Stimulated activated CD8-positive, alpha-beta memory T cell treated with anti-CD3 and anti-CD28 coated beads, Interleukin-4, amount 100 ng/mL, for 24 hours (primary cell): ENCODE measurements at places on chromosomes 13 and 19.

- no peak for DNase-seq
These were observed 12.2 kb upstream of the RABAC1 start for GRCh38 chr19:41971363-41971762.

GRCh38 chr19:16594681-16595091, 22.5 kb upstream of the SLC35E1 start:
- no peak for DNase-seq

- no peak for DNase-seq
These were observed 13.4 kb downstream of the TBC1D4 start for GRCh38 chr13:75468602-75469001.

GRCh38 chr19:10402441-10403038, 802 bp downstream of the CDC37 start:
- DNase-seq: no peak

- DNase-seq: no peak
These were observed 46.3 kb downstream of the BRD4 start for GRCh38 chr19:15285896-15286591.
